ENCODE measurements at places on chromosomes 7 and 10. TPM values are rescaled to one million over a fixed set of nuclear protein-coding genes. Genes with fewer than 3 reads are reported as not detected.
A peak's percentile ranks its signal among the peaks of the same experiment; 100 is the strongest.

Gene GOLGA7B
- total RNA-seq: not detected

GRCh38 chr10:130877126-130877525 lies 434.4 kb downstream of the TCERG1L start:
- no peak for DNase-seq
- no peaks in the 10 kb centered on the region for H3K36me3 ChIP-seq
- H3K27me3 ChIP-seq: no peaks in the 10 kb centered on the region
- no peak overlapping the region for H3K4me3 ChIP-seq
- no peaks in the 10 kb centered on the region for H3K4me1 ChIP-seq

- peak overlapping the region; percentile 39 for H3K4me3 ChIP-seq
- no peaks in the 10 kb centered on the region for H3K36me3 ChIP-seq
- peaks cover 88% of the 10 kb centered on the region for H3K27me3 ChIP-seq
- peaks cover 4% of the 10 kb centered on the region for H3K4me1 ChIP-seq
Measured at GRCh38 chr7:155373359-155374273, 75.9 kb downstream of the INSIG1 start.

- peaks cover 75% of the 10 kb centered on the region for H3K36me3 ChIP-seq
- peak overlapping the region; percentile 76 for H3K27ac ChIP-seq
- peaks cover 13% of the 10 kb centered on the region for H3K4me1 ChIP-seq
- DNase-seq: no peak
- H3K4me3 ChIP-seq: no peak overlapping the region
- no peaks in the 10 kb centered on the region for H3K27me3 ChIP-seq
Measured at GRCh38 chr7:139618482-139619366, 95.2 kb downstream of the CLEC2L start.

DNA sequence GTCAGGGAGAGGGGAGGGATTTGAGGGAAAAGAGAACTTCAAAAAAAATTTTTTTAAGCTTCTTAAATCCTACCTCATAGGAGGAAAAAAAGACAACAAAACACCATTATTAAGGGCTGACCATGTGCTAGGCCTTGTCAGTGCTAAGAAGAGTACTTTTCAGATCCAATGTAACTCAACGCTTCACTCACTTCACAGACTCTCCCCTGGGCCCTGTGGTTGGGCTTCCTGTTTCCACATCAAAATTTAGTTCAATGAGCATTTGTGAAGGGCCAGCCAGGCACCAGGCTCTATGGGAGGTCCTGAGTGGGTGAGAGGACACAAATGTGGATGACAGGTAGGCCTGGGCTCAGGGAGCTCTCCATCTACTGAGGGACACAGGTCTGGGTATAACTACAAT lies 249.8 kb downstream of the PTEN start:
- H3K36me3 ChIP-seq: no peaks in the 10 kb centered on the region
- H3K27me3 ChIP-seq: no peaks in the 10 kb centered on the region
- no peak overlapping the region for H3K27ac ChIP-seq
- peaks cover 28% of the 10 kb centered on the region for H3K4me1 ChIP-seq
- DNase-seq: no peak

- no peak for DNase-seq
- no peaks in the 10 kb centered on the region for H3K36me3 ChIP-seq
- H3K27me3 ChIP-seq: peaks cover 47% of the 10 kb centered on the region
- no peak overlapping the region for H3K4me3 ChIP-seq
Measured at GRCh38 chr7:148905093-148905666, 21.1 kb upstream of the EZH2 start.

DNA sequence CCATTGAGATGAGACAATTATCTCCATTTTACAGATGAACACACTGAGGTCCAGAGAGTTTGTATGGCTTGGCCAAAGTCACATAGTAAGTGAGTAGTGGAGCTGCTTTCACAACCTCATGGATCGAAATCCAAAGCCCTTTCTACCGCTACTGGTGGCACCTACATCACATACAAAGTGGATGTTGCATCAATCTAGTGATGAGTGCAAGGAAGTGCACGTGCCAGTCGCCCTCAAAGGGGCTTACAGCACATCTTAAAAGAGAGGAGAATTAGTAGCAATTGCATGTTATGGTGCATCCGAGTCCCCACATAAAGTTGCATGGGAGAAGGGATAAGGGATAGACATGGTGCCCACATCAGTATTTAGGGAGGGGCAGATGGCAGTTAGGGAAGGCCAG lies 31.0 kb upstream of the GPR26 start:
- H3K27ac ChIP-seq: no peak overlapping the region
- no peaks in the 10 kb centered on the region for H3K27me3 ChIP-seq
- DNase-seq: no peak
- no peaks in the 10 kb centered on the region for H3K4me1 ChIP-seq
- no peaks in the 10 kb centered on the region for H3K36me3 ChIP-seq
- H3K4me3 ChIP-seq: no peak overlapping the region

- peak overlapping the region; percentile 46 for H3K27ac ChIP-seq
- H3K4me3 ChIP-seq: peak overlapping the region; percentile 30
- H3K36me3 ChIP-seq: no peaks in the 10 kb centered on the region
- no peaks in the 10 kb centered on the region for H3K27me3 ChIP-seq
Measured at GRCh38 chr7:27641581-27642230, 21.0 kb downstream of the HIBADH start.
